ENCODE measurements at places on chromosomes 3 and 15. TPM values are rescaled to one million over a fixed set of nuclear protein-coding genes. Genes with fewer than 3 reads are reported as not detected.
A peak's percentile ranks its signal among the peaks of the same experiment; 100 is the strongest.

DNA sequence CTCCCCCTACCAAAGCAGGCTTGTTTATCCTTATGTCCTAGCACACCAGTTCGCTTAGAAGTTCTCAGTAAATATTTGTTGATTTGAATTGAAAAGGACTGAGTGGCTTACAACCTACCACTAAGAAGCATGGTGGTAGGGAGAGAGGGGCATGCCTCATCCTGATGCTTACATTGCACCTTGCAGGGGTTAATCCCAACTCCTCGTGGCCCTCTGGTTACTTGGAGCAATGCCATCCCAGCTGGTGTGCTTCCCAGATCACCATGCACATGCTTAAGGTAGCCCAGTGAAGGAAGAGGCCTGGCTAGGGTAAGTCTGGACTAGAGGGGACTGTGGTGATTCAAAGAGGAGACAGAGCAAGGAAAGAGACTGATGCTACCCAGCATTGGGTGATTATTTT is 253.3 kb downstream of the CLSTN2 start:
- H3K36me3 ChIP-seq = no peaks in the 10 kb centered on the region
- no peak for DNase-seq
- no peak overlapping the region for H3K4me3 ChIP-seq

GRCh38 chr15:49979705-49980382 is 139.2 kb downstream of the ATP8B4 start:
- no peak overlapping the region for H3K27ac ChIP-seq
- H3K4me3 ChIP-seq = no peak overlapping the region
- no peaks in the 10 kb centered on the region for H3K36me3 ChIP-seq
- no peak for DNase-seq

GRCh38 chr3:131925571-131925970 is 109.2 kb downstream of the CPNE4 start:
- no peak overlapping the region for H3K27ac ChIP-seq
- no peak for DNase-seq
- H3K4me3 ChIP-seq = no peak overlapping the region

DNA sequence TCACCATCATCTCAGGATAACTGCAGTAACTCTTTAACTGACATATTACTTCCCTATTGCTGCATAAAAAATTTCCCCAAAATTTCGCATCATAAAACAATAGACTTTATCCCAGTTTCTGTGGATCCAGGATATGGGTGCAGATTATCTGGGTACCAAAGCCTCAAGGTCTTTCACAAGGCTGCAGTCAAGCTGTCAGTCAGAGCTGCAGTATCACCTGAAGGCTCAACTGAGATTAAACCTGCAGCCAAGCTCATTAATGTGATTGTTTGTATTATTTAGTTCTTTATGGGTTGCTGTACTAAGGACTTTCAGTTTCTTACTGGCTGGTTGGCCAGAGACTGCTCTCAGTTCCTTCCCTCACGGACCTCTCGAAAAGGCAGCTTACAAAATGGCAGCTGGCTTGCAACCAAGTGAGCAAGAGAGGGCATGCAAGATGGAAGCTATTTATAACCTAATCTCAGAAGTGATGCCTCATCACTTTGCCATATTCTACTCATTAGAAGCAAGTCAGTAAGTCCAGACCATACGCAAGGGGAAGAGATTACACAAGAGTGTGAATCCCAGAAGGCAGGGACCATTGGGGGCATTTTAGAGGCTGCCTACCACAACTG is 54.9 kb downstream of the DCUN1D1 start:
- no peak overlapping the region for H3K27ac ChIP-seq
- no peaks in the 10 kb centered on the region for H3K27me3 ChIP-seq
- no peaks in the 10 kb centered on the region for H3K4me1 ChIP-seq
- no peak for DNase-seq

GRCh38 chr3:12158387-12159226 is at the start of gene TIMP4:
TIMP4 (minus strand) TSS chr3:12158912; CDS start chr3:12158840, 72 bp downstream.
- peak within 1 kb of the TSS; percentile 51 for H3K4me3 ChIP-seq
- no peaks in the 10 kb centered on the region for H3K4me1 ChIP-seq
- peak; percentile 24 for DNase-seq

DNA sequence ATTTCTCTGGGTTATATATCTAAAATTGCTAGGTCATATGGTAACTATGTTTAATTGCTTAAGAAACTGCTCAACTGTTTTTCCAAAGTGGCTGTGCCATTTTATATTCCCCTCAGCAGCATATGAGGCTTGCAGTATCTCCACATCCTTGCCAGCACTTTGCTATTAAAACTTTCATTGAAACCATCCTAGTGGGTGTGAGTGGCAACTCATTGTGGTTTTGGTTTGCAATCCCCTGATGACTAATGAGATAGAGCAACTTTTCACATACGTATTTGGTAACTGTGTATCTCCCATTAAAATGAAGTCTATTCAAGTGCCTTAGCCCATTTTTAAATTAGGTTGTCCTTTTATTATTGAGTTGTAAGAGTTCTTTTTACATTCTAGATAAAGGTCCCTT is 17.3 kb downstream of the KPNA1 start:
- DNase-seq = no peak
- H3K36me3 ChIP-seq = no peaks in the 10 kb centered on the region
- H3K27ac ChIP-seq = no peak overlapping the region
- H3K4me3 ChIP-seq = no peak overlapping the region

DNA sequence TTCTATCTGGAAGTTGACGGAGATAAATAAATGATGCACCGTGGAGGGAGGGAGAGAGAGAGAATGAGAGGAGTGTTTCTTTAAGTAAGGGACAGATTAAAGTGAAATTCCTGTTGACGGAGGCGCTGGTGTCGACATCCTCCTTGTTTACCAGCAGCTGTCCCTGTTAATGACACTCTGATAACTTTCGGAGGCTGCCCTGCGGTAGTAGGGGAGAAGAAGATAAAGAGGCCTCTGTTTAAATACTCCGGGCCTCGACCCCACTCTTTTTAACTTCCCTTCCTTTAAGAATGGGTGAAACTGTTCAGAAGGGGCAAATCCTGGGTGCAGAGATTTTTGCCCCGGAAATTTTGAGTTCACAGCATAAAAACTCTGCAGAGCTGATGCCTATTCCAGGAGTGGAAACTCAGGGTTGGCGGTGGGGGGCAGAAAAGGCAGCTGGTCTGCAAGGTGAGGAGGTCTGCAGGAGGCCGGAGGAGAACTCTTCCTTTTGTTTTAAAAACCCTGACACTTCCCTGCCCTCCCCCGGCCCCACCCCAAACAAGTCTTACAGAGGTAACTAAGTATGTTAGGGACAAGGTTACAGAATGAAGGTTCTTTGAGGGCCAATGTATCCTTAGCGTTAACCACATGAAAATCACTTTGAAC is 276.6 kb upstream of the NR2F2 start:
- no peak for DNase-seq
- peak overlapping the region; percentile 28 for H3K27ac ChIP-seq
- H3K4me3 ChIP-seq = peak overlapping the region; percentile 8
- no peaks in the 10 kb centered on the region for H3K4me1 ChIP-seq
- H3K27me3 ChIP-seq = peaks cover 4% of the 10 kb centered on the region

DNA sequence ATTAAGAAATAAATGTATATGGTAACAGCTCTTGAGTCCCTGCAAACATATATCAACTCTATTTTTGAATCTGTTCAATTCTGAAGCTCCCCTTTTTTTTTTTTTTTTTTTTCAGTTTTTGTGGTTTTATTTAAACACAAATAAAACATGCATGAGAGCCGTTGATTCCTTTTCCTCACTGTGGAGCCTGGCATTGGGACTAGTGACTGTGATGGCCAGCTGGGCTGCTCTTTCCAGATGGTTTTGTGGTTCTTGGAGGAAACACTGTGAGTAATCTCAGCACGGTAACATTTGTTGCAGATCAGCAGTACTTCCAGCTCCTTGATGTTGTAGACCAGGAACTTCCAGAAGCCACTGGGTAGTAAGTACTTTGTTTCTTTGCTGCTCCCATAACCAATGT is 15.9 kb downstream of the EMC7 start:
- no peak overlapping the region for H3K27ac ChIP-seq
- no peaks in the 10 kb centered on the region for H3K4me1 ChIP-seq
- no peak for DNase-seq
- no peaks in the 10 kb centered on the region for H3K27me3 ChIP-seq
- H3K4me3 ChIP-seq = no peak overlapping the region

GRCh38 chr3:126245811-126246727 is 65.7 kb upstream of the ALDH1L1 start:
- no peaks in the 10 kb centered on the region for H3K36me3 ChIP-seq
- no peaks in the 10 kb centered on the region for H3K4me1 ChIP-seq
- DNase-seq = peak; percentile 70
- H3K4me3 ChIP-seq = no peak overlapping the region
- H3K27me3 ChIP-seq = no peaks in the 10 kb centered on the region

GRCh38 chr3:25817107-25817506 is 27.2 kb downstream of the OXSM start:
- no peaks in the 10 kb centered on the region for H3K36me3 ChIP-seq
- H3K27ac ChIP-seq = no peak overlapping the region
- no peak for DNase-seq
- peaks cover 3% of the 10 kb centered on the region for H3K4me1 ChIP-seq
- H3K27me3 ChIP-seq = no peaks in the 10 kb centered on the region

- H3K4me3 ChIP-seq = peak within 1 kb of the TSS; percentile 80
- H3K27me3 ChIP-seq = no peaks in the 10 kb centered on the region
- H3K4me1 ChIP-seq = peaks cover 15% of the 10 kb centered on the region
- H3K36me3 ChIP-seq = no peaks in the 10 kb centered on the region
- DNase-seq = peak; percentile 60
- peak within 1 kb of the TSS; percentile 94 for H3K27ac ChIP-seq
These were observed at the start of gene DYNLT2B for GRCh38 chr3:196317687-196318467. DYNLT2B (minus strand) TSS chr3:196318240; CDS start chr3:196318152, 88 bp downstream.

- no peaks in the 10 kb centered on the region for H3K36me3 ChIP-seq
- H3K4me3 ChIP-seq = no peak overlapping the region
- H3K27ac ChIP-seq = no peak overlapping the region
- no peaks in the 10 kb centered on the region for H3K27me3 ChIP-seq
These were observed 201.8 kb upstream of the KCNH8 start for GRCh38 chr3:18946524-18946923.

DNA sequence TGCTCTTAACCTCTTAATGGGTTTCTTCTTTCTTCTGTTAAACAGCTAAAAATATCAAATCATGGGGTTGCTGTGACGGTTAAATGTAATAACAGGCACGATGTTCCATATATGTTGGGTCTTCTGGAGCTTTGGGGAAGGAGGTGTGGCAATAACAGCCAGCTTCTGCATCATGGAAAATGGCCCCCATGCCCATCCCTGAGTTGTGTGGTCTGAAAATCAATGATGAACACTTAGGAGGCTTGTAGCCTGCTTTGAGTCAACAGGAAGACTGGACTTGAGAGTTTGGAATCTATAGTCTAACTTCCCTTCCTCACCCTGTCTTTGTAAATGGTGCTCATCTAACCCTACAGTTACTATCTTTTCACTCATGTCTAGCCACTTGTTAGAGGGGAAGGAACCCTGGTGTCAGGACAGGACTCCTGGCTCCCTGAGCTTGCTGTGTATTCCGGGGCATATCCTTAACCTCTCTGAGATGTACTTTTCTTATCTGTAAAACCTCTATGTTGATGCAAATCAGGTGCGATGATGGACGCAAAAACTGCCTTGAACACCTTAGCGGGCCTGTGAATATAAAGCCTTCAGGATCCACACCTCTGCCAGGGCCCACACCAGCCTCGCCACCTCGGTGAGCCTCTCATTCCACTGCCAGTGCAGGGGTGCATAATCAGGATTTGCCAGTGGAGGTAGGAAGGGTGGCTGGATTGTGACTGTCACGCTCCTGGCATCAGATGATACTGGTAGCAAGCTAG is 27.5 kb downstream of the SMAD3 start:
- no peak overlapping the region for H3K4me3 ChIP-seq
- DNase-seq = no peak
- no peaks in the 10 kb centered on the region for H3K27me3 ChIP-seq
- H3K4me1 ChIP-seq = peaks cover 36% of the 10 kb centered on the region
- no peaks in the 10 kb centered on the region for H3K36me3 ChIP-seq

GRCh38 chr3:64318668-64319271 is 93.5 kb upstream of the PRICKLE2 start:
- no peaks in the 10 kb centered on the region for H3K27me3 ChIP-seq
- H3K4me1 ChIP-seq = no peaks in the 10 kb centered on the region
- no peak overlapping the region for H3K27ac ChIP-seq
- no peak overlapping the region for H3K4me3 ChIP-seq
- DNase-seq = no peak
- H3K36me3 ChIP-seq = no peaks in the 10 kb centered on the region

DNA sequence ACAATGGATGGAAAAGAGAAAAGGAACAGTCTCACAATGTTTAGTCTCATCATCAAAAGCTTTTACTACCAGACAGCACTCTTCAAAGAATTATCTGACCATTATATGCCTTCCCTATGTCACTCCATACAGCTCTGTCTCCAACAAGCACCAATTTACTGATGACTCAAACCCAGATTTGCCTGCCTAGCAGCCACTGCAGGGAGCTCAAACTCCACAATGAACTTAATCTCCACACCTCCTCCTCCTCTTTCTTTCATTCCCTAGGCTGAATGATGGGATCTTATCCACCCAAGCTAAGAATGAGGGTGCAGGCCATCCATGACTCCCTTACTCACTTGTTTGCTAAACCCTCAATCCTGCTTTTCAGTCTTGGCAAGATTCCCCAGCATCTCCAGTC is 45.5 kb downstream of the NBEAL2 start:
- no peaks in the 10 kb centered on the region for H3K27me3 ChIP-seq
- peaks cover 34% of the 10 kb centered on the region for H3K36me3 ChIP-seq
- H3K4me1 ChIP-seq = no peaks in the 10 kb centered on the region
- no peak for DNase-seq

DNA sequence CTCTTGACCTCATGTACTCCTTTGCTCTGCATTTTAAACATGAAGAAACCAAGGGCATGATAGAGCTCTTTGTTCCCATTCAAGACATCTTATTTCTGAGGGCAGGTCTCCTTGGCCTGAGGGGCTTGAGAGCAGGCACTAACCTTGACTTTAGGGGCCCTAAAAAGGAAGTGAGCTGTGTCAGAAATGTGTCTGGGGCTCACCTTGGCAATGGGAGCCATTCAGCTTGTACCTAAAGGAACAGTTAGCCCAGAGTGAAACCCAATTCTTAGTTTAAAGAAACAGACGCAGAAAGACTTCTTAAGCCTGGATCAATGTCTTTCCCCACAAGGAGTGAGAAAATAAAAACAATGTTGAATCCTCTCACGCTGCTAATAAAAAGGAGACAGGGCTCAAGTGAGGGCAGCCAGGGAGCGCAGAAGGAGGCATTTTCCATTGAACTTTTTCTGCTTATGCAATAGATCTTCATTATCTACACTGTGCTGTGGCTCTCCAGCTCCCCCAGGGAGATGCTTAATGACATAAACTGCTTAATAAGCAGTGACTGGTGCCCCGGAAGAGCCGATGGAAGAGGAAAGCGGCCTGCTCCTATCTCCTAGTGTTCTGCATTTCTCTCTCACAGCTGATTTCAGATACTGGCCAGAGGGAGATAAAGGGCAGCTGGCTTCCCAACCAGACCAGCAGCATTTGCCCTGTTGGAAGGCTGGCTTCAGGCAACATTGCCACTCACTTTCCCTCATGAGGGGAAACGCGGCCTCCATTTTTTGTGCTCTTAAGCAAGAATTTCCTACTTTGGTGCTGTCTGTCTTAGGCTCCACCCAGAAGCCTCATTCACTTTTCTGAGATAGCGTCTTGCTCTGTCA is 152.0 kb downstream of the OPA1 start:
- H3K27me3 ChIP-seq = no peaks in the 10 kb centered on the region
- no peaks in the 10 kb centered on the region for H3K36me3 ChIP-seq
- no peak overlapping the region for H3K4me3 ChIP-seq
- no peak for DNase-seq
- H3K27ac ChIP-seq = no peak overlapping the region
- peaks cover 5% of the 10 kb centered on the region for H3K4me1 ChIP-seq

The MAP6D1 gene
- total RNA-seq = 21.6 TPM

The SH3GL3 gene
- total RNA-seq = 3.1 TPM

The VEPH1 gene
- 6.1 TPM for total RNA-seq

The ZNF717 gene
- 18.0 TPM for total RNA-seq

The ISLR gene
- total RNA-seq = 163 TPM

The KCNMB3 gene
- 2.3 TPM for total RNA-seq

The KLF15 gene
- total RNA-seq = 138 TPM

The CTXN2 gene
- not detected for total RNA-seq

The POLQ gene
- total RNA-seq = under 0.01 TPM

The SOX14 gene
- total RNA-seq = not detected

The CALML4 gene
- 11.1 TPM for total RNA-seq

Data from tibial nerve (tissue), 4 donors.